ENCODE measurements at places on chromosomes 11 and 22. TPM values are rescaled to one million over a fixed set of nuclear protein-coding genes. Genes with fewer than 3 reads are reported as not detected.

The MCAM gene
- total RNA-seq = 1.6 TPM

The CARD10 gene
- 5.6 TPM for total RNA-seq

DNA sequence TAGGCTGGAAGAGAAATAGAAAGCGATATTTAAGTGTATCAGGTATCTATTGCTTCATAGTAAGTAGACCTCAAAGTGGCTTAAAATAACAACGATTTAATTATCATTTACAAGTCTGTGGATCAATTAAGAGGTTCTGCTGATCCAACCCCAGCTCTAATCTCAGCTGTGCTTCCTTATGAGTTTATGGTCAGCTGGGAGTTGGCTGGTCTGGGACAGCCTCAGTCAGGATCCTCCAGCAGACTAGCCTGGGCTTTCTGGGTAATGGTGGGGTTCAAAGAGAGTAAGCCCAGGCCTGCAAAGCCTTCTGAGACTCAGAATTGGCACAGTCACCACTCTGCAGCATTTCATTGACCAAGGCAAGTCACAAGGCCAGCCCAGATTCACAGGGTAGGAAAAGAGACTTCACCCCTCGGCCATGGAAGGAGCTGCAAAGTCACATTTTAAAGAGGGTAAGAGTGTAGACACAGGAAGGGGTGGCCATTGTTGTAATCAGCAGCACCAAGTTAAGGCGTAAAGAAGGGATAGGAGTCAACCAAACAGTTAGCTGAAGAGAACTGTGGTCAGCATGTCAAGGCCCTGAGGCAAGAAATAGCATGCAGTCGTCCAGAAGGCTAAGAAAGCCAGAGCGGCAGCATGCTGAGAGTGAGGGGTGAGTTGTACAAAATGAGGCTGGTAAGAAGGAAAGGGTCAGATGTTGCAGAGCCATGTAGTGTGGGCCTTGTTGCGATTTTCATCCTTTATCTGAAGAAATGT is 168.2 kb downstream of the ETS1 start:
- no peak overlapping the region for H3K27ac ChIP-seq
- peaks cover 70% of the 10 kb centered on the region for H3K4me1 ChIP-seq
- no peak overlapping the region for H3K4me3 ChIP-seq
- no peaks in the 10 kb centered on the region for H3K36me3 ChIP-seq
- H3K27me3 ChIP-seq = no peaks in the 10 kb centered on the region

DNA sequence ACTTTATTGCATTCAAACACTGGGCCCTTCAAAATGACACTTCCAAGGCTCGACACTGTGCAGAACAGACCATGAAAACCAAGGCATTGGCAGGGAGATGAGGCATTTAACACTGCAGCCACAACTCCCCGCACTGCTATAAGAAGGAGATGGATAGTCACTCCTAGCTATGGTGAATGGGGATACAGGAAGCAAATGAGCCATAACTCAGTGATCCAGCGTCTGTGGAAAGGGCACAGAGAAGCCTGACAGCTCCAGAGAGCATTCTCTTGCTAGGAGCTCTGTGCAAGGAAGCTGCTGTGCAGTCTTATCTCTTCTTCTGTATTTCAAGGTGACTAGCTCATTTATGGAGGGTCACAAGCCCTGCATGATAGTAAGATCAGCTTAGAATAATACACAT is 20.9 kb downstream of the HPS4 start:
- H3K4me1 ChIP-seq = peaks cover 9% of the 10 kb centered on the region
- peaks cover 2% of the 10 kb centered on the region for H3K27me3 ChIP-seq
- no peak overlapping the region for H3K27ac ChIP-seq
- no peak for DNase-seq
- H3K36me3 ChIP-seq = peaks cover 23% of the 10 kb centered on the region

The C11orf52 gene
- 0.53 TPM for total RNA-seq

DNA sequence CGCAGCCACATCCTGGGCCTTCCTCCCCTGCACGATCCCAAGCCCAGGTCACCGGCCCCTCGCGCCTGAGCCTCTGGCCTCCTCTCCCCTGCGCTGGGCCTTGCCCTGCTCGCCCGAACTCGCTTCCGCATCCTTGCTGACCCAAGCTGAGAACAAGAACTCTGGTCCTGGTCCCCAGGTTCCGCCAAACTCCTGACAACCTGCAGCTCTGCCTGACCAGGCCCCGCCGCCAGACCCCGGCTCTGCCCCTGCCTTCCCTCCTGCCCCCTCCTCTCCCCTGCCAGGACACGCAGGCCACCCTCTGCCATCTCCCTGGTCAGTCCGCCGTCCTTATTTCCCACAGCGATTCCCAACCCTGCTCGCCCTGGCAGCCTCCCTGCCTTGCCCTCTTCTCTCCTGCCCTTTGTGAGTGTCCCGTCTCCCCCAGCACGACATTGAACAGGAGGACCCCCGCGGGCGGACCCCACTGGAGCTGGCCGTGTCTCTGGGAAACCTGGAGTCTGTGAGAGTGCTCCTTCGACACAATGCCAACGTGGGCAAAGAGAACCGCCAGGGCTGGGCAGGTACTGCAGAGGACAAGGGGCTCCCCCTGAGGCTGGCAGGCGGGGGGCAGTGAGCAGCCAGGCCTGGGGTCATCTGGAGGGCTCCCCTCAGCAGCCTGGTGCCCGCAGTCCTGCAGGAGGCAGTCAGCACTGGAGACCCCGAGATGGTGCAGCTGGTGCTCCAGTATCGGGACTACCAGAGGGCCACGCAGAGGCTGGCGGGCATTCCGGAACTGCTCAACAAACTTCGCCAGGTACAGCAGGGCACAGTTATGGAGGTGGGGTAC is 762 bp downstream of the ANKRD13D start:
- peak overlapping the region; percentile 94 for H3K4me3 ChIP-seq
- DNase-seq = no peak
- H3K4me1 ChIP-seq = peaks cover 34% of the 10 kb centered on the region
- peak overlapping the region; percentile 79 for H3K27ac ChIP-seq
- H3K27me3 ChIP-seq = peaks cover 6% of the 10 kb centered on the region

- no peak overlapping the region for H3K4me3 ChIP-seq
- peaks cover 43% of the 10 kb centered on the region for H3K36me3 ChIP-seq
- no peak overlapping the region for H3K27ac ChIP-seq
- DNase-seq = no peak
Observed at GRCh38 chr11:86806903-86807302, 6.6 kb downstream of the PRSS23 start.

- H3K4me1 ChIP-seq = no peaks in the 10 kb centered on the region
- H3K27me3 ChIP-seq = no peaks in the 10 kb centered on the region
- DNase-seq = no peak
- no peaks in the 10 kb centered on the region for H3K36me3 ChIP-seq
Observed at GRCh38 chr11:80595011-80595410, 1154.2 kb upstream of the TENM4 start.

DNA sequence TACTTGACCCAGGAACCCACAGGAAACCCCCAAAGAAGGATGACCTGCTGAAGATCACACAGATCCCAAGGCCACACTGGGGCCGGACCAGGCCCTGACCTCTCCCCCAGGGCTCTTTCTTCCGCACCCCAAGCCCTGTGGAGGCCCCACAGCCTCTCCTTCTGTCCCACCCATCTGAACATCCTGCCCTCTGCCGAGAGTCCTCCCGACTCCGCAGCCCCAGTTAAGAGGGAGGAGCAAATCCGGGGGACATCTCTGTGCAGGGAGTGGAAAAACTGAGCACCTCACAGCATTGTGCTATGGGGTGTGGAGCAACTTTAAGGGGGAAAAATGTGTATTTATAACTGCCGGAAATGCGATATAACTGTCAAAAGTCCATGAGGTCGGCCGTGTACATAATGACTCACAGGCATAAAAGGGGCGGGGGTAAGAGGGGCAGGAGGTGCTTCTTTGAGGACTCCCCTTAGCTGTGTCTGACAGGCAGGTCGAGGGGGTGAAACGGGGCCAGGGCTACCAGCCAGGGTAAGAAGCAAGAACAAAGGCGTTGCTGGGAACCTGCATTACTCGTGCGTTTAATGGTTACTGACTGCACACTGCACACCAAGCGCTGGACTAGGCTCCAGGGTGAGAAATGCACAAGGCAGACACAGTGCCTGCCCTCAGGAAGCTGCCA is 57.2 kb downstream of the WNT11 start:
- peaks cover 9% of the 10 kb centered on the region for H3K27me3 ChIP-seq
- H3K36me3 ChIP-seq = no peaks in the 10 kb centered on the region

DNA sequence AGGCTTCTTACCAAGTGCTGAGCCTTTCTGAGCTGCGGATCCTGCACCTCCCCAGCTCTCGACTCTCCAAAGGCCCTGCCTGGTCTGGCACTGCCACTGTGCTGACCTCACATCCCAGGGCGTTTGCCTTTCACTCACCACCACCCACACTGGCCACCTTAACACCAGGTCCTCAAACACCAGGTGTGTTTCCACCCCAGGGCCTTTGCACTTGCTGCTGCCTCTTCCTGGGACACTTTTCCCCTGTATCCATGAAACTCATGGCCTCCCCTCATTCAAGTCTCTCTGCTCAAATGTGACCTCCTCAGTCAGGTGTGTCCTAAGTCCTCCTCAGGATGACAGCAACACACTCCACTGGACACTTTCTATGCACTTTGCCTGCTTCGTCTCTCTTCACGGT is 51.4 kb upstream of the ANO1 start:
- peaks cover 14% of the 10 kb centered on the region for H3K4me1 ChIP-seq
- DNase-seq = no peak
- H3K36me3 ChIP-seq = peaks cover 5% of the 10 kb centered on the region
- peaks cover 25% of the 10 kb centered on the region for H3K27me3 ChIP-seq

- no peak overlapping the region for H3K4me3 ChIP-seq
- H3K4me1 ChIP-seq = peaks cover 28% of the 10 kb centered on the region
- no peak for DNase-seq
- H3K27me3 ChIP-seq = peaks cover 29% of the 10 kb centered on the region
Observed at GRCh38 chr11:73374151-73374550, 2.0 kb upstream of the RELT start.

- no peak overlapping the region for H3K4me3 ChIP-seq
- no peak overlapping the region for H3K27ac ChIP-seq
- DNase-seq = no peak
- no peaks in the 10 kb centered on the region for H3K36me3 ChIP-seq
Observed at GRCh38 chr11:62419943-62420342, 1.1 kb downstream of the SCGB1A1 start.

DNA sequence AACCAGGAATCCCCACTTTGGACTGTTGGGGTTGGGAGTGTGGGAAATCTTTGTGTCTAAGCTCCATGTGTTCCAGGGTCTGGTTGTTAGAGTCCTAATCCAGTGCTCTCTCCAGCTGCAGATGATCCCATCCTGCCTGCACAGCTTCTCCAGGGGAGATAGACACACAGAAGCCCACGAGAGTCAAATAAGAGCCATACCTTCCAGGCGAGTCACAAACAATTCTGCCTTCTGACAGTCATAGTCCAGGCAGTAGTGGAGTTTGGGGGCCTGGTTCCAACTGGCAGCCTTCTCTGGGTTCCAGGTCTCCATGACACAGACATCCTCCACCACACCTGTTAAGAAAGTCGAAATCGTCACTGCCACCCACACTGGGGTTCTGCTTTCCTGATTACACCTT is 32.1 kb downstream of the SYT13 start:
- no peak for DNase-seq
- H3K4me1 ChIP-seq = peaks cover under 1% of the 10 kb centered on the region
- peaks cover 23% of the 10 kb centered on the region for H3K27me3 ChIP-seq
- no peak overlapping the region for H3K4me3 ChIP-seq
- no peak overlapping the region for H3K27ac ChIP-seq
- H3K36me3 ChIP-seq = no peaks in the 10 kb centered on the region

DNA sequence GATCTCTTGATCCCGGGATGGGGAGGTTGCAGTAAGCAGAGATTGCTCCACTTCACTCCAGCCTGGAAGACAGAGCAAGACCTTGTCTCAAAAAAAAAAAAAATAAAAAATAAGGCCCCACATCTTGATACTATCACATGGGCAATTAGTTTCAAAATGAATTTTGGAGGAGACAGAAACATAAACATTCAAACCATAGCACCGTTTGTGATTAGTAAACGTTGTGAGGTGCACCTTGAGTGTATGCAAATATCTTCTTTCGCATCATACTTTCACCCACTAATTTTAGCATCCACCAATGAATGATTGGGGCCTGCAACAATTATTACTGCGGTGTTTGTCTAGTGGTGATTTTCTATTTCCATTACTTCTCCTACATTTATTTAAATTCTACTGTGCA is 11.0 kb upstream of the SPDYC start:
- no peak for DNase-seq
- no peaks in the 10 kb centered on the region for H3K36me3 ChIP-seq
- H3K4me3 ChIP-seq = no peak overlapping the region
- H3K27ac ChIP-seq = no peak overlapping the region
- H3K4me1 ChIP-seq = no peaks in the 10 kb centered on the region
- peaks cover 3% of the 10 kb centered on the region for H3K27me3 ChIP-seq

The NCR3LG1 gene
- total RNA-seq = 2.2 TPM

GRCh38 chr11:113265362-113265761 is 49.0 kb upstream of the TTC12 start:
- H3K27ac ChIP-seq = no peak overlapping the region
- H3K36me3 ChIP-seq = no peaks in the 10 kb centered on the region
- no peak overlapping the region for H3K4me3 ChIP-seq

- H3K27me3 ChIP-seq = peaks cover 27% of the 10 kb centered on the region
- no peaks in the 10 kb centered on the region for H3K4me1 ChIP-seq
- H3K36me3 ChIP-seq = no peaks in the 10 kb centered on the region
- DNase-seq = no peak
Observed at GRCh38 chr11:46149826-46150225, 28.6 kb upstream of the PHF21A start.

The P4HA3 gene
- 3.9 TPM for total RNA-seq

The DDTL gene
- total RNA-seq = 0.87 TPM

The SCGB2A2 gene
- not detected for total RNA-seq

The LRRC56 gene
- total RNA-seq = 0.65 TPM

DNA sequence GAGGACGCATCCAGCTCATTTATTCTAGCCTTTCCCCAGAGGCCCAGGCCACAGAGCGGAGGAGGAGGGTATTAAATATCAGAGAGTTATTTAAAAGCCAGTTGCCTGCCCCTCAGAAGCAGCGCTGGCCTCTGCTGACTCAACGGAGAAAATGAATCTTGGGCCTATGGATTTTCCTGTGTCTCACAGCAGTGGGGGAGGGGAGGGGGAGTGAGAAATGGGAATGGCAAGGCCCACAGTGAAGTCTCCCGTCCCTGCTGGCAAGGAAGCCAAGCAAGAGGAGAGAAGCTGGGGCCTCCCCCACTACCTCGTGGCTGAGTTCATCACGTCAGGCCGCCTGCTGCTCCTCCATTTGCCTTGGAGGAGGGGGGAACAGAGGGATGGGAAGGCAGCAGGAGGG is 4.5 kb upstream of the TPBGL start:
- H3K4me3 ChIP-seq = no peak overlapping the region
- peaks cover 29% of the 10 kb centered on the region for H3K27me3 ChIP-seq
- DNase-seq = no peak
- H3K36me3 ChIP-seq = no peaks in the 10 kb centered on the region
- no peak overlapping the region for H3K27ac ChIP-seq

The DCDC1 gene
- not detected for total RNA-seq

- peaks cover 26% of the 10 kb centered on the region for H3K4me1 ChIP-seq
- H3K27ac ChIP-seq = no peak overlapping the region
- H3K4me3 ChIP-seq = peak overlapping the region; percentile 86
- no peaks in the 10 kb centered on the region for H3K36me3 ChIP-seq
- DNase-seq = no peak
- H3K27me3 ChIP-seq = peaks cover 20% of the 10 kb centered on the region
Observed at GRCh38 chr11:32172041-32172847, 81.4 kb downstream of the RCN1 start.

The CECR2 gene
- total RNA-seq = not detected

- H3K27ac ChIP-seq = peak overlapping the region; percentile 50
- H3K4me1 ChIP-seq = peaks cover 9% of the 10 kb centered on the region
- peak; percentile 62 for DNase-seq
- H3K4me3 ChIP-seq = peak overlapping the region; percentile 47
- no peaks in the 10 kb centered on the region for H3K36me3 ChIP-seq
- peaks cover 4% of the 10 kb centered on the region for H3K27me3 ChIP-seq
Observed at GRCh38 chr11:125457814-125458343, 38.2 kb downstream of the FEZ1 start.

GRCh38 chr11:108565653-108566052 is 27.9 kb downstream of the EXPH5 start:
- no peak for DNase-seq
- no peaks in the 10 kb centered on the region for H3K36me3 ChIP-seq
- H3K27ac ChIP-seq = no peak overlapping the region
- peaks cover 31% of the 10 kb centered on the region for H3K4me1 ChIP-seq
- H3K27me3 ChIP-seq = peaks cover 6% of the 10 kb centered on the region
